Stimulated activated CD8-positive, alpha-beta memory T cell treated with anti-CD3 and anti-CD28 coated beads, Interleukin-4, amount 100 ng/mL, for 48 hours (primary cell): ENCODE measurements at places on chromosomes 5 and 9.

- no peak for DNase-seq
These were observed 585.5 kb upstream of the RGMB start for GRCh38 chr5:98187945-98188344.

GRCh38 chr9:127783111-127784008 is 2.5 kb upstream of the CDK9 start:
- DNase-seq = peak; percentile 87

- no peak for DNase-seq
These were observed 467.1 kb upstream of the ST8SIA4 start for GRCh38 chr5:101370181-101370580.

DNA sequence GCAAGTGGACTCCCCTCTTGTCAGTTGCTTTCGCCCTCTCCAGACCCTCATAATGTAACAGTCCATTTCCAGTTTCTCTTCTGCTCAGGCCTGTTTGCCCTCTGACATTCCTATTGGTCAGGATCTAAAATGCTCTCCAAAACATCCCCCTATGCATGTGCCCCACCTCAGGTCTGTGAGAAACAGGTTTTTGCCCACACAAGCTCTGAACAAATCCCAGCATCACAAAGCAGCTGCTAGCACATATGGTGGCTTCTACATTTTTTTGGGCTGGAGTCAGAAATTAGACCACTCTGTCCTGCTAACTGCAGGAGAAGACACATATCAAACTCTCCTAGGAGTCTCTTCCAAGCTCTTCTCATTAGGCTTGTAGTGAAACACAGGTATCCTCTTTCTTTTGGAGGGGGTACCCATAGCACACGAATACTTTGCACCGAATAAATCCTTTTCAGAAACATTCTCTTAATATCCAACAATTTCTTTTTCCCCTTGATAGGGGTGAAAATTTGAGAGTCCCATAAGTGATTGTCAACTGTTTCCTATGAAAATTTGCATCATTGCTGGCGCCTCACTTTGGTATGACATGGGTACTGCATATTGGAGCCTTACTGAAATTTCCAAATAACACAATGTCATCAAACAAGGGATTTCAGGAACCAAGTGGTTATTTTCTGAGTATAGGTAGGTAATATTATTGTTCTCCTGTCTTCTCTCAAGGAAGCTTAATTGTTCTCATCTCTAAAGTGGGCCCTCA is 19.3 kb upstream of the HSPA9 start:
- DNase-seq = no peak

DNA sequence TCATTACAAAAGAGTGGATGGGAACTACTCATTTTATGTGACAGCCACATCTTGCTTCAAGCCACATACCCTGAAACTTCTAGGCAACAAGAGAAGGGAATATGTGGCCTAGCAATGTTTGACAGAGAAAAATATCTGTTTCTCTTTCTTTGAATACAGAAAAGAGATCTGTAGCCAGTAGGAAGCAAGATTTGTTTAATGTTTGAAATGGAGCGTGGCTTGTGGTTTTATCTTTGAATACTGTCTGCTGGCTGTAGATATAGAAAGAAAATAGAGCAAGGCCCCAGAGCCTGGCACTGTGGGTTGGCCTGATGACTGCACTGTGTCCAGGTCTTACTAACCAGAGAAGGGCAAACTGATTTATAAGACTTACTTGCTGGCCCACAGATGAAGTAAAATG is 133.8 kb downstream of the ARHGEF28 start:
- DNase-seq = no peak

- no peak for DNase-seq
These were observed 141.6 kb upstream of the IL12B start for GRCh38 chr5:159471904-159472303.

DNA sequence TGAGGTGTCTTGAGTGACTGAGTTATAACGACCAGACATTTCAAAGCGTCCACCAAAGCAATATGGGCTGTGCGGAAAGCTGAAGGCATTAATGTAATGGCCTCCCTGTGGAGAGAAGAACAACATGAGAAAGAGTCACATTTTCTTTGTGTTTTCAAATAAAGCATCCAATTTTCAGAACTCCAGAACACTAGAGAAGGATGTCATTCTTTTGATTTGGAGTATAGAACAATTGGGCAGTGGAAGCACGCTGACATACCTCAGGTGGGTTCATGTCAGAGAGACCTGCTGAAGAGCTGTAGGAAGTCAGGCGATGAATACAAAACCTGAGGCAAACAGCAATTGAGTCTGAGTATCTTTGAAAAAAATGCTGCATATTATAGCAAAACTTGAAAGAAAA is 556.5 kb downstream of the GABRG2 start:
- DNase-seq = no peak

DNA sequence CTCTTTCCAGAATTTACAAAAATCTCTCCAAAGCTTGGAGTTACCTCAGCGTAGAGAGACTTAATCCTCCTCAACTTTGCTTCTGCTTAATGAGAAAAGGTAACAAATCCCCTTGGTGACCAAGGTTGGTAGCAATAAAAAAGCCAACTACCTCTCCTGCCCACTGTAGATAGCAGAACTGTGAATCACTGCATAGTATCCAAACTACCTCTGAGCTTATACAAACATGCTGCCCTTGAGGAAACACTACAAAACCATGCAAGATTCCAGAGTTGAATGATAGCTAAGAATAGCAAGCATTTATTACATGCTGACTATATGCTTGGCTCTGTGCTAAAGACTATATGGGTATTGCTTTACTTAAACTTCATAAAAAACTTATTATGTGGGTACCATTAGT is 2.8 kb upstream of the ADAMTS12 start:
- no peak for DNase-seq

- no peak for DNase-seq
These were observed 509.4 kb upstream of the C9orf72 start for GRCh38 chr9:28082671-28083070.

DNA sequence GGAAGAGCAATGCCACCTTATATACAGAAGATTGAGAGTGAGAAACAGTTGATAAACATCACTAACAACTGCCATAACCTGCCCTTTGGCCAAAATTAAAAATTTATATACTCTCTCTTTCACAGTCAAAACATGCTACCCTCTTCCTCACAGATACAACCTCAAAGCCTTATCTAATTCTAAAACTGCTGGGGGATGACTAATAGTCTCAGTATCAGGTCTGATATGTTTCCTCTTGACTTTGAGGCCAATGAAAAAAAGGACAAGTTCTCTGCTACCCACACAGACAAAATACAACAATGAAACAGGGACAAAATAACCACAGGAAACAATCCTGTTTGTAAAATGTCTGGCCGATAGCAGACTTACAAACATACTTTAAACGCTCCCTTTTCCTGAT is 485.6 kb upstream of the NUDT12 start:
- no peak for DNase-seq

DNA sequence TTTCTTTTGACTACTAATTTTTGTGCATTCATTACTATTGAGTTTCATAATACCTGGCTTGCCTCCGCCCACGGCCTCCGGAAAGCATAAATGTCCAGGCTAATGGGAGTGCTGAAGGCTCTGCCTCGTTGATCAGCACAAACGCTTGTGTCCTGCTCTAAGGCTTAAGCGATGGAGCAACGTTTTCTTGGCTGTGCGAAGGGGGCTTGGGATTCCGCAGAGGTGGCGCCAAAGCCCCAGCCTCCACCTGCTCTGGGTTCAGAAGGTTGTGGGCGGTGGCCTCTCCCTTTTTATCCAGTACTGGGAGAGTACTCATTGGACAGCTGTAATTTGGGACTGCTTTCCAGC is 19.7 kb downstream of the ANXA2R start:
- DNase-seq = peak; percentile 55

GRCh38 chr5:1474866-1475543 is 29.8 kb upstream of the SLC6A3 start:
- DNase-seq = no peak

DNA sequence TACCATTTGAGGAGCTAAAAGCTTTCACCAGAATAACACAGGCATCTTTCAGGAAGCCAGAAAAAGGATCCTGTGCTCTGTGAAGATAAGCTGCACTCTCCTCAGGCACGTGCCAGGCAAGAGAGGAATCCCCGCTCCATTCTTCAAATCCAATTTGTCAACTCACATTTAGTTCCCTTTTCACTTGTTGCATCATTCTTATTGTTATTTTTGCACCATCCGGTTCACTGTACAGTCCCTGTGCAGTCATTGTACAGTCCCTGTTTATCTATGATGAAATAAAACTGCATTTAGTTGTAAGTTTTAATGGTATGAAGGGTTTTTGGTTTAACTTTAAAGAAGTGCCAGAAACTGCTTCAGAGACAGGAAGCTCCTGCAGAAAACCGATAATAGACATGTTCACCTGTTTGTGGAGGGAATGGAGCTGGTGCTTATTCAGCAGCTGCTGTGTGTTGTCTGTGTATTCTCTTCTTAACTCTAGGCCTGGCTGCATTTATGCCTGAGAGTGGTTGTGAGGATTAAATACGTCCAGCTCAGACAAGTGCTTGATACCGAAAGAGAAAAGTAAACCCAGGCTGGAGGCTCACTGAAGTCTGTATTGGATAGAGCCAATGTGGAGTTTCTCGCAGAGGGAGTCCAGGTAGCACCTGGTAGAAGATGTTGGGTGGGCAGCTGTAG is 22.4 kb downstream of the IFNW1 start:
- no peak for DNase-seq

DNA sequence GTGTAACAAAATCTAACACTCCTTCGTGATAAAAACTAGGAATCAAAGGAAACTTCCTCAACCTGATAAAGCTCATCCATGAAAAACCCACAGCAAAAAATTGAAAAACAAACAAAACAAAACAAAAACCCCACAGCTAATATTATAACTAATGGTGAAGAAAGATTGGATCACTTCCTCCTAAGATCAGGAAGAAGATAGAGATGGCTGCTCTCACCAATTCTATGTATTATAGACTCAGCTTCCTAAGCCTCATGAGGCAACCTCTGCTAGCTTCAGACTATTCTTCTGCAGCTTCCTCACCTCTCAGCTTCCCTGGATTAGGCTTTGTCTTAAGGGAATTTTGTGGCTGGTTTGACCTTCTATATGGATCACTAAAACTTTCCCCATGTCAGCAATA is 40.1 kb downstream of the PHAX start:
- no peak for DNase-seq

GRCh38 chr5:112005623-112005930 is 248.6 kb upstream of the NREP start:
- DNase-seq = no peak

GRCh38 chr5:174750711-174751110 is 26.3 kb downstream of the MSX2 start:
- DNase-seq = no peak

GRCh38 chr5:61842840-61843239 is 463.2 kb upstream of the KIF2A start:
- no peak for DNase-seq

DNA sequence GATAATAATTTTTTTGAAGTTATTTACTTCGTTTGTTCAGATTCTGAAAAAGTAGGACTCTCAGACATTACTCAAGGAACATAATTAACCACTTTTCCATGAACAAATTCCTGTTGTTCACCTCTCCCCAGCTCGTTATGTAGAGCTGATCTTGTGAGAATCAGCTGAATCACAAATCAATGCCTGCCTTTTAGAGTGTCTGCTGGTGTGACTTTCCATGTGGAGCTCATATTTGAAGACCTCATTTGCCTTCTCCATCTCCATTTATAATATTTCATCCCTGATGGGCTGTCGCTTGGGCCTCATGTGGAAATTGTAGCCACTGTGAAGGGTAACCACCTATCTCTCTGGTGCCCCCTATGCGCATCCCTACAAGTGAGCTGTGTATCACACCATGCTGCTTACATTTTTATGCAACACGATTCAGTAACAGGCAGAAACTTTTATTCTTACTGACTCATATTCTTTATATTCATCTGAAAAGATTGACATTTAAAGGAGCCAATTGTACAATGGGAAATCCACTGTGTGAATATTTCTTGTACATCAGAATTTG is 111.3 kb downstream of the STK32A start:
- DNase-seq = no peak

DNA sequence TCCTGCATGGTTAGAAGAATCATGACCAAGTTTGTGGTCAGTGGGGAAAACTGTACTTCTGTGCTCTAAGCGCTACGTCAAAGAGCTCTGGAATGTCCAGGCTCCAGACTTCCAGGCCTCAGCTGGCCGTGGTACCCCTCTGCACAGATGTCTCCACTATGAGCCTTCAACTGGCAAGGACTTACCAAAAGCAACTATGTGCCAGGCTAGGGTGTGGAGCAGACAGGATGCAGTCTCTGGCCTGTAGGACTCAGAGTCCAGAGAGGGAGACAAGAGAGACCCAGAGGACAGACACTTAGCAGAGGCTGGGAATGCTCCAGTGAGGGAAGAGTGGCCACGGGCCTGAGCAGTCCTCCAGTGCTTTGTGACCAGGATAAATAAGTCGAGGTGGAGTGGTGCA is 31.0 kb upstream of the TCF7 start:
- DNase-seq = no peak

GRCh38 chr9:93268551-93269314 is 84.8 kb downstream of the WNK2 start:
- DNase-seq = peak; percentile 47

- no peak for DNase-seq
These were observed 2.3 kb downstream of the FAM170A start for GRCh38 chr5:119631660-119632059.

GRCh38 chr5:114223866-114224265 is 138.0 kb upstream of the KCNN2 start:
- no peak for DNase-seq

GRCh38 chr9:91425271-91425670 is 1.6 kb upstream of the NFIL3 start:
- no peak for DNase-seq
